ENCODE measurements at places on chromosomes 6 and 20.

- DNase-seq, result no peak
Measured at GRCh38 chr6:53510746-53511145, 34.2 kb downstream of the GCLC start.

DNA sequence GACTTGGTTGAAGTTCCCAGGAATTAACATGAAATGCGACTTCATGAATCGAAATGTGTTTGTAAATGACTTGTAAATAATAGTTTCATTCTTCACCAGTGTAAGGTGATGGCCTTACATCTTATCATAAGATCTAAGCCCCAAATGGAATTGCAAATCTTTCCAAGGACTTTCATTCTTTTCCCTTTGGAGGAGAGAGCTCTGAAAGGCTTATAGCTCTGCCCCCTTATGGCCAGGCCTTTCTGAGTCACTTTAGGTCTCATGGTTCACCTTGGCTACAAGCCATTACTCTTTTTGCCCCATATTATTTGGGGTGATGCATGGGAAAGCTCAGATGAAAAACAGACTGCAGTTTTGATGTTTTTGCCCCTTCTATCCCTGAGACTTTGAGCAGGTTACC is 209.1 kb upstream of the BMP2 start:
- DNase-seq, result peak; percentile 30

DNA sequence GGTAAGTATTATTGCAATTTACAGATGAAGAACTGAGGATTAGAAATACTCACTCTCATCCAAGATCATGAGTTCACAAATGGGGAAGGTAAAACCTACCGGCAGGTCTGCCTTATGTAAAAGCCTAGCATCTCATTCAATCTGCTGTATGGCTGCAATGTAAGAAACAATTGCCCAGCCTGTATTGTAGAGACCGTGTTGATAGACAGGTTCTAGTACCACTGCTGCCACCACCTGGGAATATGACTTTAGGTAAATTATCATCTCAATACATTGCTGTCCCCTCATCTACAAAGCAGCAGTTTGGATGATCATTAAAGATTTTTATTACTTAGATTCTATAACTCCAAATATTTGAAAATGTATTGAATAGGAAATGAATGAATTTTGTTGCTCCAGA is 23.3 kb upstream of the ARHGAP18 start:
- peak; percentile 23 for DNase-seq

GRCh38 chr20:62768551-62769287 is 27.6 kb upstream of the MRGBP start:
- no peak for DNase-seq

- no peak for DNase-seq
Measured at GRCh38 chr6:79467716-79468115, 69.5 kb downstream of the LCA5 start.

- DNase-seq, result no peak
Measured at GRCh38 chr6:168949981-168950857, 303.4 kb downstream of the THBS2 start.

- DNase-seq, result no peak
Measured at GRCh38 chr20:61776491-61777075, 289.1 kb downstream of the TAF4 start.

DNA sequence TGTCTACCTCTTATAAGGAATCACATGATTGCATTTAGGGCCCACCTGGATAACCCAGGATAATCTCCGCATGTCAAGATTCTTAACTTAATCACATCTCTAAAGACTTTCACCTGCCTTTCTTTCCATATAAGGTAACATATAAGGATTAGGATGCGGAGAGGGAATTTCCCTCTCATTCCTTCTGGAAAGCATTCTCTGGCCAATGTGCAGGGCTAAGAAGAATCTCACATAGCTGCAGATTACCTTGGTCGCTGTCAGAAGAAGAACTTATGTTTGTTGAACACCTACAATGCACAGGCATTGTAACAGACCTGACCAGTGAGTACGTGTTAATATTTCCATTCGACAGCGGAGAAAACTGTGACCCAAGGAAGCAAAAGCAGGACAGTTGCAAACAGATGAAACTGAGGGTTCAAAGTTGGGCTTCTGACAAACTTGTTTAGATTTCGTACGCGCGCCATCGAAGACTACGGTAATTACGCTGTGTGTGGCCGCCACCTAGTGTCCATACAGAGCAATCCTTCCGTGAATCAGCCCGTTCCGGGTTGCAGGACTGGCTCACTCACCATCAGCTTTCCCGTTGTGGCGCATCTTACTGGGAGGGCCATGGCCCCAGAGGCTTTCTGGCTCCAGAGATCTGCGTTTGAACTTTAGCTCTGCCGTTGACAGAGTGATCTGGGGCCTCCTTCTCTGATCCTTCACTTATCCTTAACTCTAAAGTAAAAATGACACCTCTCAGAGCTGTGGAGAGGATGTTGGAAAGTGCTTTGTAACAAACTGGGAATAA is 9.5 kb downstream of the C20orf202 start:
- DNase-seq, result peak; percentile 89

DNA sequence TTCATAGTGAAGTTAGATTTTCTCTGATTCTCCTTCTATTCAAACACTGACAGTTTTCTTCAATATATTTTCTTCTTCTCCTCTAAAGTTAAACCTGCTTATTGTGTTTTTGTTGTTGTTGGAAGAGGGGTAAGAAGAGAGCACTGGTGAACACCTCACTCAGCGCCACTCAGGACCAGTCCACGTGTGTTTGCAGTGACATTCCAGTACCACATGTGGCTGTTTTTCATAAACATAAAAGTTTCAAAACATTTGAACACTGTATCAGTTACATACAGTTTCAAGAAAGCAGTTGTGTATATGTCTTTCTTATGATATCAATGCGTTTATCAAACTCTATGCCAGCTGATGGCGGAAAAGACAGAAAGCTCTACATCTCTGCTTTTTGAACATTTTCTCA is 86.7 kb downstream of the HMGCLL1 start:
- no peak for DNase-seq

GRCh38 chr20:19970256-19970765 is 46.9 kb upstream of the NAA20 start:
- no peak for DNase-seq

DNA sequence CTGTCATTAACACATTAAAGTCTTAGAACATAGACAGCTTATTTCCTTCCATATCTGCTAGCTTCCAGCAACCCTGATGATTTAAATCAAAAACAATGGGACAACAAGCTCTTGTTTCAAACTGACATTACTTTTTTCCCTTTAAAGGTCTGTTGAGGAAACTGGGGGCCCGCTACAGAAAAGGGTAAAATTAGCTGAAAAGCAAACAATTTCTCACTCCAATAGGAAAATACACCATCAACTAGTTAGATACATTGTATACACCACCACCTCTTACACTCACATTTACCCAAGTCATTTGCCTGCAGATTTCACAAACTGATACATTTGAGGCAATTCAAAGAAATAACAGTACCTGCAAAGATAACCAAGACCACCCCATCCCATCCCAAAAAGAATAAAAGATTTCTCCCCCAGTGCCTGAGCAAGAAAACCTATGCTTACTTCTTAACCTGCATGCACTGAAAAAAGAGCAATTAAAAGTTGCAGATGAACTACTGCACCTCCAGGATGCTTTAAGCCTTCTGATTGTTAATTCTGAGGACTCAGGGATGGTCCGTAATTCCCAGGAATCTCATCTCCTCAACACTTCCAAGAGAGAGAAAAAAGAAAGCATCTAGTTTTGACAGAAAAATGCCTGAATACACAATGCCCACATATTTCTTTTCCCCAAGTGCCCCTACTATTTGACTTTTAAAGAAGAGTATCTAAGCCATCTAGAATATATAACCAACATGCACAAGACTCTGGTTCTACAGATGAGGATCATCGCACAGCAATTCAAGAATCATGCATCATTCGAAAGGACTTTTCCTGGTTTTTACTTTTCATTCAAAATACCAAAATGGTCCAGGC is 5.6 kb downstream of the ZMYND8 start:
- no peak for DNase-seq

GRCh38 chr6:131581523-131581922 is 8.5 kb downstream of the ARG1 start:
- no peak for DNase-seq

GRCh38 chr6:110831405-110831804 is 16.1 kb upstream of the CDK19 start:
- no peak for DNase-seq

DNA sequence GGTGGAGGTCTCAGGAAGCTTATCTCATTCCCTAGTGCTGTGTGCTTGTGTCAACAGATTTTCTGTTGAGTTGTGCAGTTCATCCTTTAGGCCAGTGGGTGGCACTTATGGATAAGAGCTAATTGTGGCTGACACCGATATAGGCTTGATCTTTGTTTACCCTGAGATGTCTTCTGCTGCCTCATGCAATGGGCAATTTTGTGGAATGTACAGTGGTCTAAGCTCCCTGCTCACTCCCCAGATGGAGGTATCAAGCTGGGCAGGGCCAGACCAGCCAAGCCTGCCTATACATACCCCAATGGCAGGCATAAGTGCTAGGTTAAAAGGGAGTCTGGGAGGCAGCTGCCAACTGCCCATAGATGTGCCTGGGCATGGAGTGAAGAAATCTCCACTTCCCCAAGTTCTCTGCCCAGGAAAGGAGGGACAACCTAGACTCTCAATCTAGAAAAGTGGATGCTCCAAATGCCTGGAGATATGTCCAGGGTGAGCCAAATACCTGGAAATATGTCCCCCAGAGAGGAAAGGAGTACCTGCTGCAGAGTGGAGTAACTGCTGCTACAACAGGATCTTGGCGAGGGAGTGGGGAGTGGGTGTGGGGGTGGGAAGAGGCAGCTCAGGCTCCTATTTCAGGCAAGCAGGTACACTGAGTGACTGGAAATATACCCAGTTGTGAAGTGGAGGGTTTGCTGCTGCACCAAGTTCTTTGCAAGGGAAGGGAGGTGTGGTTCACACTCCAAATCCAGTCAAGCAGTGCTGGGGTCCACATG is 53.2 kb upstream of the ARG1 start:
- peak; percentile 75 for DNase-seq

- peak; percentile 6 for DNase-seq
Measured at GRCh38 chr6:138285800-138286199, 67.5 kb upstream of the PBOV1 start.

- DNase-seq, result no peak
Measured at GRCh38 chr6:99137314-99137713, 189.6 kb upstream of the FBXL4 start.

DNA sequence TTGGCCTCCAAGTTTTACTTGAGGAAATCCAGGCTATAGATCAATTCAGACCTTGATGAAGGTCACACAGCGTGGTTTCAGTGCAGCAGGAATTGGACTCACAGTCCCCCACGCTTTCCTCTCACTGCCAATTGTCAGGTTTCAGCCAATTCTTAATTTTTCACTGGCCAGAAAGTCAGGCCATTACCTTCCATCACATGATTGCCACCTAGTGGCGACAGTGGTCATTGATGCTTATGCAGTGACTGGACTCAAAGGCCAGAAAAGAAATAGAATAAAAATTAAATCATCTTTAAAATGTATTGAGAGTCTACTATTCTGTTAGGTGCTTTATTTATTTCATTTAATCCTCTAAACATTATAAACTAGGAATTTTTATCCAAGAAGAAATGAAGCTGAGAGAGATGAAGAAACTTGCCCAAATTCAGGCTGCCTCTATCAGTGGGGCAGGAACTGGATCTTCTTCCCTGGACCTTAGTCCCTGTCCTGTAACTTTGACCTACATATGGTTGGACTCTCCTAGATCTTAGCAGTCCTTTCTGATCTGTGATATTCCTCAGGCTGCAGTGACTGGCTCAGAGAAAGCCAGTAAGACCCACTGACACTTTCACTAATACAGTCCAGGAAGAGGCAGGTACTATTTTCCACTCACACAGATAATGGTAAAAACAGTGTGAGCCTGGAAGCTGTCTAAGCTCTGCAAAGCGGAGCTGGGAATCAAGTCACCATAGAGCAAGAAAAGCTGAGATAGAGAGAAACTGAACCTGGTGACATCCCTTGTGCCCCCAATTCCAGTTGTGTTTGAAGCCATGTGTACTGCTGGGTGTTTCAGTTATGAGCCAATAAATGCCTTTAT is 133.3 kb downstream of the ELOVL4 start:
- DNase-seq, result peak; percentile 76

DNA sequence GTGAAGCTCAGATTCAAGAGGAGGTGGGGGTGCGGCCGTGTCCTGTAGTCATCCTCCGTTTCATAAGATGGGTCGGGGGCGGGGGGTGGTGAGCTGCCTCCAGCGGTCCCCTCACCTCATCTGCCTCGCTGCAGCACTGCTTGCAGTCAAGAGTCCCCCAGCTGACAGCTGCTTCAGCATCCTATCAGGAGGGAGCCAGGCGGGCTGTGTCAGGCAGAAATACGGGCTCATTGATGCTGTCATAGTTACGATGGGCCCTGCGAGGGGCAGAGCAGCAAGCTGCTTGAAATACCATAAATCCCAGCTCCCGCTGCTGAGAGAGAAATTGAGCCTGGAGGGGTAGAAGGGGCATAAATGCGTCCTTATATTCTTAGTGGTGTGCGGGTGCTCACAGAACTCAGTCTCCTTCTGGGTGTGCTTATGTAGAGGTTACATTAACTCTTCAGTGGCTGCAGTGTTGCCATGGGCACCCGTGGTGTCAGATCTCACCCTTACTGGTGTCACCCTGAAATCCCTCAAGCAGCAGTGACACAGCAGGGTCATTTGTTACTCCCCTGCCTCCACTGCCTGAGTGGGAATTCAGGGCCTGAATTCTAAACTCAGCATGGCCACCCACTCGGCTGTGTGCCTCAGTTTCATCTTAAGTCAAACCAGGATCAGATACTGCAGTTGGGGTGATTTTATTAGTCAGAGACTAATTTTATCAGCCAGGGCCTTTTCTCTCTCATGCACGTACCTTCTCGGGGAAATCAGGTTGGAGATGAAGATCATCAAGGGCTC is 21.8 kb downstream of the CCDC167 start:
- DNase-seq, result no peak
